Amniotic epithelial cell (primary cell): ENCODE measurements at places on chromosomes 6 and 20.
A peak's percentile ranks its signal among the peaks of the same experiment; 100 is the strongest.

GRCh38 chr6:37081042-37081607, 75.7 kb downstream of the FGD2 start:
- no peak for DNase-seq

GRCh38 chr6:42380228-42380979, 71.3 kb downstream of the TRERF1 start:
- no peak for DNase-seq

GRCh38 chr6:31538805-31539400, 2.9 kb downstream of the DDX39B start:
- DNase-seq: no peak

DNA sequence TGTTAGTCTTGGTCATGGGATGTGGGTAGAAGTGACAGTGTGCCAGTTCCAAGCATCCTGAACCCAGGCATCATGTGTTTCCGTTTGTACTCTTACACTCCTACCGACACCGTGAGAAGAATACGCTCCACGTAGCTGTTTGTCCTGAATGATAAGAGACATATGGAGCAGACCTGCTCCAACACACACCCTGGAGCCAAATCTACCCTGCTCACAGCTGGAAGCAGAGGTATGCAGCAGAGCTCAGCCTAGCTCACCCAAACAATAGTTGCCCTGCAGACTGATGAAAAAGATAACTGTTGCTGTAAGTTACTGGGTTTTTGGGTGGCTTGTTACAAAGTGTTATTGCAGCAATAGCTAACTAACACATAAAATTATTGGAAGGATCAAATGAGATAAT, 14.3 kb upstream of the PDSS2 start:
- no peak for DNase-seq

DNA sequence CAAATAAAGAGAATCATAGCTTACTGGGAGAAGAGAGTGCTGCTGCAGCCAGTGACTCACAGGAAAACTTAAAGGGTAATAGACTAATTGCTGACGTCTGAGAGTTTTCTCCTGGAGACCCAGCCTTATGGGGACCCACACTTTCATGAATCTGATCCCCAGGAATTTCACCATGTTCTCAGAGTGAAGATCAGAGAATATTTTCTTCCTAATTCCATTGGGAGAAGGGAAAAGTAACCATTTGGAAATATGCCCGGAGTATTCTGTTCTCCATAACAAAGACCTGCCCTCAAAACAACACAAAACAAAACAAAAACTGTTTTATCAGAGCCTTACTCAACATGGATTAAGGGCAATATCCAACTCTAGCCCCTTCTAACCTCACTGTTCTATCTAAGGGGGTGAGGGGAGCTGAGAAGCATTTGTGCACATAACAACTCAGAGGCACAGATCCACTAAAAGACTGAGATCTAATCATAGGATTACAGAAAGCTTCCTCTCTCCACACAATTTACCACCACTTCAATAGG, 168.2 kb upstream of the SSTR4 start:
- DNase-seq: peak; percentile 91

DNA sequence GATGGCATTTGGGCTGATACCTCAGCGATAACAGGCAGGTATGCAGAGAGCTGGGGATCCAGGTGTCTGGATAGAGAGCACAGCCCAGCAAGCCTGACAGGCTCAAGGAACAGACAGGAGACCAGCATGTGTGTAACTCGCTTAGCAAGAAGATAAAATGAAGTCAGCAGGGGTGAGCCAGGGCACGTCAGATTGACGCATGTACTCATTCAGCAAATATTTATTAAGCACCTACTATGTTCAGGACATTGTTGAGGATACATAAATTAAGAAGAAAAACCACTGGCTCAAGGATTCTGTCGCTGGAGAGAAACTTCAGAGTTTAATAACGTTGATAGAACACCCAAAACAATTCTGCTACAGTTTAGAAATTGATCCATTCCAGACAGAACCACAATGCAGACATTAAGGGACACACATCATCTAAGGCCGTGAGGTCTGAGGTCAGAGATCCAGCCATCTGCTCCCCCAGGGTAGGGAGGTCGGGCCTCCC, 1.0 kb upstream of the DUSP22 start:
- DNase-seq: peak; percentile 42

DNA sequence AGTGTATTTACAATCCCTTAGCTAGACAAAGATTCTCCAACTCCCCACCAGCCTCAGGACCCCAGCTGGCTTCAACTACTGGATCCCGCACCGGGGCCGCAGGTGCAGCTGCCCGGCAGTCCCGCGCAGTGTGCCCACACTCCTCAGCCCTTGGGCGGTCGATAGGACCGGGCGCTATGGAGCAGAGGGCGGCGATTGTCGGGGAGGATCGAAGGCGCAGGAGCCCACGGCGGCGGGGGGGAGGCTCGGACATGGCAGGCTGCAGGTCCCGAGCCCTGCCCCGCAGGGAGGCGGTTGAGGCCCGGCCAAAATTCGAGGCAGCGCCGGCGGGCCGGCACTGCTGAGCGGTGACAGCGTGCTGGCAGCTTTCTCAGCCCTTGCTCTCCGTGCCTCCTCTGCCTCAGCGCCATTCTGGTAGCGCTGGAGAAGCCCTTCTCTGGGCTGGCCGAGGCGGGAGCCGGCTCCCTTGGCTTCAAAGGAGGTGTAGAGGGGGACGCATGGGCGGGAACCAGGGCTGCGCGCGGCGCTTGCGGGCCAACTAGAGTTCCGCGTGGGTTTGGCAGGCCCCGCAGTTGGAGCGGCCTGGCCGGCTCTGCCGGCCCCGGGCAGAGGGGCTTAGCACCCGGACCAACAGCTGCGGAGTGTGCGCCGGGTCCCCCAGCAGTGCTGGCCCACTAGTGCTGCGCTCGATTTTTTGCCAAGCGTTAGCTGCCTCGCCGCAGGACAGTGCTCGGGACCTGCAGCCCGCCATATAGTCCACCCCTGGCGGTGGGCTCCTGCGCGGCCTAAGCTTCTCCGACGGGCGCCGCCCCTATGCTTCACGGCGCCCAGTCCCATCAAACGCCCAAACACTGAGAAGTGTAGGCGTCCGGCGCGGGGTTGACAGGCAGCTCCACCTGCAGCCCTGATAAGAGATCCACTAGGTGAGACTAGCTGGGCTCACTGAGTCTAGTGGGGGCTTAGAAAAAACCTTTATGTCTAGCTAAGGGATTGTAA, 32.4 kb upstream of the KIF13A start:
- DNase-seq: no peak

- DNase-seq: no peak
Observed at GRCh38 chr6:96789871-96790270, 47.4 kb downstream of the GPR63 start.

DNA sequence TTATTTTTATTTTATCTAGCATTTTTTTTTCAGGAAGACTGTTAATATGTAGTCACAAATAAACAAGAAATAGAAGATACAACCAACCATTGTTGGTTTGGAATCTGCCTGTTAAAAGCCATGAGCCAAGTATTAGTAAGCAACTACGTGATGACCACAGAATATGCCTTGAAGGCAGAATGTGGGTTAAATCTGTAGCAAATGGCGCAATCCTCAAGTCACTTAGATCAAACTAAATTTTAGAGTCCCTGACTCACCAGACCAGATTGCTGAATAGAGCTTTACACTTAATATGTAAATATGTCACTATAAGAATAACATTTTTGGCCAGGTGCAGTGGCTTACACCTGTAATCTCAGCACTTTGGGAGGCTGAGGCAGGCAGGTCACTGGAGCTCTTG, 800.1 kb upstream of the CITED2 start:
- DNase-seq: peak; percentile 97

DNA sequence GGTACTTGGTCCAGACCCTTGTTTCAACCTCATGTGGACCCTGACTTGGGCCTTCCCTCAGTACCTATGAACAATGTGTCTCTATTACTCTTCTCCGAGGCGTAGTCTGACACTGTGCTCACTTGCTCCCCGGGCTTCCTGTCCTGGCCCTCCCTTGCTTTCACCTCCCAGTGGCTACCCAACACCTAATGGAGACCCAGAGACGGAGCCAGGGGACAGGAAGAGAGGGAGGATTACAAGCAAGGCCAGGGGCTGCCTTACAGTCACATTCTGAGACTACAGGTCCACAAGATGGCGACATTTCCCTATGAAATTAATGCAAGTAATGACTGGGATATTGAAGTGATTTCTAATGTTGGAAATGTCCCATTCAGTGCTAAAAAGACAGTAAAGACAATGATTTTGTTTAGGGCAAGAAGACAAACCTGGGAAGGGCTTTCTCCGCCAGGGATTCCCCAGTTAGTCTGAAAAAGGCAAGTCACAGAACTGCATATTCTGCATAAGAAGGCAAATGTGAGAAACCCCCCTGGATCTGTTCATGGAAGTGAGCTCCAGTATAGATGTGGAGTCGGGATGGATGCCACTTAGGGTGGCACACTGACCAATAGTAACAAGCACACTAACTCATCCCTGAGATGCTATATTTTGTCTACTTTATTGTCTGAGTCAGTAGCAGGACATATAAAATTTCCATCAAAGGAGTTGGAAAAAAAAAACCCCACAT, 44.0 kb upstream of the ZBTB24 start:
- peak; percentile 61 for DNase-seq

DNA sequence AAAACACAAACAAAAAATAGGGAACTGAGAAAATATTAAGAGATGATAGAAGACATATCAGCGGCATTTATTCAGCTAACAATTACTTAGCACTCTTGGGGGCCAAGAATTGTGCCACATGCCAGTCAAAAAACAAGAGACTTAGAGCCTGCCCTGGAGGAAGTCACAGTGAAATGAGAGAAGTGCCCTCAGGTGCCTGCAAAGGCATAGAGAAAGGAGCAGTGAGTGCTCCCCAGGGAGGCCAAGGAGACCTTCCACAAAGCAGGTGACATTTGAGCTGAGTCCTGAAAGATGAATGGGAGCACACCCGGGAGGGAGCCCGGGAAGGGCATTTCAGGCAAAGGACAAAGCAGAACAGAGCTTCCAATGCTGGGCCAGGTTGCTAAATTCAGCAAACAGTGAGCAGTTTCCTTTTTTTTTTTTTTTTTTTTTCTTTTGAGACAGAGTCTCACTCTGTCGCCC, 184.7 kb upstream of the JARID2 start:
- DNase-seq: no peak

DNA sequence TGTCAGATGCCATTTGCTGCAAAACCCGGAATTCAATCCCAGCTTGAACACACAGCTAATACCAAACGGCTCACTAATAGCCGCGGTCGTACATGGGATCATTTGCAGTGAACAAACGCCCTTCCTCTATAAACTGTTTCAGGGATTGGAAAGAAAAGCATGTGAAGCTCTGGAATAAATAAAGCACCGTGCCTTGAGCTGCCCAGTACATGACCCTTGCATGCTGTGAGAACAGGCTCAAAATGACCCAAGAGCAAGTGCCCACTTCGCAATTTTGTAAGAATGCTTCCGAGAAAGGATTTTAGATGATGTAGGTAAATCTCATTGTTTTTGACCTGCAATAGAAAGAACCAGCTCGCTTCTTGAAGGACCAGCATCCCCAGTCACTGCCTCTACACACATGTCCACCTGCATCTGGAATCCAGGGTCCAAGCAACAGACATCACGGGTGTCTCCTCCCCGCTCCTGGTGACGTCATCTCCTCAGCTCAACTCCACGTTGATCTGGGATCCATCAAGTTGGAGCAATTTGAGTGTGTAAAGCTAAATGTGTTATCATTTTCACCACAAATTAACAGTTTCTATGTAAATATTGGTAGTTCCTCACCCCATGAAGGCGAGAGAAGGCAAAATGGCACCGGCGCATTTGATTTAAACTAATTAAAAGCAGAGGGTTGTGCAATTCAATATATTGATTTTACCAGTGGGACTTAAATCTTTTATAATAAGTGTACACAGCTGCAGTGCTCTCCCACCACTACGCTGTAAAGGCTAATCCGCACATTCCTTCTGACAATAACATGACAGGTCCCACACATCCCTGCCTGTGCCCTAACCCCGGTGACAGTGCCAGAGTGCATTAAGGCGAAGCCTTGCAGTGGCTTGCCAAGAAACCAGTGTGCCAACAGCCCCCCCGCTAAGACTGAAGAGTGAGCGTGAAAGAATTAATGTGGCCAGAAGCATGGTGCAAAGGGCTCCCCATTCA, 6.2 kb downstream of the BMP7 start:
- no peak for DNase-seq

GRCh38 chr6:32194825-32195651, 2.6 kb upstream of the GPSM3 start:
- DNase-seq: peak; percentile 63

DNA sequence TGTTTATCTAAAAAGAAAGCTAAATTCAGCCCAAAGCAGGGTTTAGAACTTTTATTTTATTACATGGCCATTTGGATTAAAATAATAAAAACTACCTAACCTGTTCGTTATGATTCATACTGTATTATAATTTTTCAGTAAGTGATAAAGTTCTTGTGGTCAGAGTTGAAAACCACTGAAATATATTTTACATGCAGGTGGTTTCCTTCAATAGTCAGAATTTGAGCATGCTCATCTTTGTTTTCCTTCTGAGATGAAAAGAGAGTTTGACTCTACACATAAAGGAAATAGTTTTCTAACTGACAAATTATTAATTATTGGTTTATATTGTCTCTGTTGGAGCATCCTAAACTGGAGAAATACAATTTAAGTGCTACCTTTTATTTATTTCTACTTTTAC, 114.0 kb upstream of the FKBP1C start:
- DNase-seq: no peak

DNA sequence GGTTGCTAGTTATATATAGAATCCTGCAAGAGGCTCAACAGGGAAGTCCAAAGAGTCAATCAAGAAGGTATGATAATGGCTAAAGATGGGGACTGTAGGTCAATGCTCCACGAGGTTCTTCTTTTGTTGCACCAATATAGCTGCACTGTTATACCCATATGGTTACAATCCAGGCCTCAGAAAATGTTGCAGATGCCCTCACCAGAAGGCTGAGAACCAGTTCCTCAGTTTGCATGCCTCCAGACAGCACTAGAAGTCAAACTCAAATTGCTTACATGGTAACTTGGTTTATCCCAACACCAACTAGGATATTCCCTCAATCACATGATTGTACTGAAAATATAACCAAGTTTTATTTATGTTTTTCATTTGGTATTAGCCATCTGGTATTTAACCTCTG, 12.1 kb downstream of the EEF1A1 start:
- no peak for DNase-seq

DNA sequence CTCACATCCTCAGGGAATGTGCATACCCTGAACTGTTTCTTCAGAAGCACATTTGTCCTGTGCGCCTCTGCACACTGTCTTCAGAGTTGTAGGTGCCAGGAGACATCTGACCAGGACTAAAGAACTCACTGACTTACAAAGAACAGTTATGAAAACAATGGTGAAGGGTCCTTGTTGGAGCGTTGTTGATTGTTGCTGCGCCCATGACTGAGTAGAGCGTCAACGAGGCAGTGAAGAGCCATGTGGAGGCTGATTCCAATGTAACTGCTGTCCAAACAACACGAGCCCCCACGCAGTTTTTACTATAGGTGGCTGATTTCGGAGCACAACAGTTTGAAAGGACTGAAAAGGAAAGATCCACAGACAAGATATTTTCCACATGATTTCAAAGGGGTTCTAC, 380.3 kb downstream of the CDH26 start:
- DNase-seq: no peak

DNA sequence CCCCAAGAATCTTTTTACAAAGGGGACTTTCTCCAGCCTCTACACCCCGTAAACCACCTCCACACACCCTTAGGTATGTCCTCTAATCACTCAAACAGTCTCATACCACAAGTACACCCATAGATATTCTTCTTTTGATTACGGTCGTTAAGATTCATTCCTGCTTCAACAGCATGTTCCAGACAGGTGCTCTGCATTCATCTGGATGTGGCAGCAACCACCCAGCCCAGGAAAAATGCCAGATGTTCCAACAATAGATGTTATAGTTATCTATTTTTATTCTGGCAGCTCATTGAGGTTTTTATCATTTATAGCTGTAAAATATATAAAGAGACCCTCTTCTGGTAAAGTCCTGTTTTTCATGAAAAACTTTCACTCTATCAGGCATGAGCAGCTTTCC, 60.7 kb downstream of the SIM1 start:
- DNase-seq: no peak
